Stimulated activated CD8-positive, alpha-beta memory T cell treated with anti-CD3 and anti-CD28 coated beads, Interleukin-4, amount 100 ng/mL, for 4 hours (primary cell): ENCODE measurements at places on chromosomes 4 and X.

- DNase-seq, result no peak
These were observed 1035.4 kb downstream of the SH3BGRL start for GRCh38 chrX:82237328-82237727.

DNA sequence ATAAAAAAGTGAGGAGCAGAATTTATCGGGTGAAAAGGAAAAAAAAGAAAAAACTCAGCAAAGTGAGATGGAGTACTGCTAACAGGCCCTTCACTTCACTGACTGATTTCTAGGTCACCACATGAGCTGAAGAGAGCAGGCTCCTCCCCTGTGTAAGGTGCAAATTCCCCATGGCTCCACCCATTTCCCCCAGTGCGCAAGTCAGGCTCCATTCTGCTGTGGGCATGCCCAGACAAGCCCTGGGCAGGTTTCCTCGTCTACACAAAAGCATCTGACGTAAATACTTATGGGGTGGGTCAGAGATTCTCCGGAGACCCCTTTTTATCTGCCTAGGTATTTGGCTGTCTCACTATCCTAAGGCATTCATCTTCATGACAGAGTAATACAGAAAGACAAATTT is 157.9 kb downstream of the MAGEB5 start:
- DNase-seq, result no peak

GRCh38 chrX:87265518-87265917 is 252.1 kb upstream of the KLHL4 start:
- no peak for DNase-seq

DNA sequence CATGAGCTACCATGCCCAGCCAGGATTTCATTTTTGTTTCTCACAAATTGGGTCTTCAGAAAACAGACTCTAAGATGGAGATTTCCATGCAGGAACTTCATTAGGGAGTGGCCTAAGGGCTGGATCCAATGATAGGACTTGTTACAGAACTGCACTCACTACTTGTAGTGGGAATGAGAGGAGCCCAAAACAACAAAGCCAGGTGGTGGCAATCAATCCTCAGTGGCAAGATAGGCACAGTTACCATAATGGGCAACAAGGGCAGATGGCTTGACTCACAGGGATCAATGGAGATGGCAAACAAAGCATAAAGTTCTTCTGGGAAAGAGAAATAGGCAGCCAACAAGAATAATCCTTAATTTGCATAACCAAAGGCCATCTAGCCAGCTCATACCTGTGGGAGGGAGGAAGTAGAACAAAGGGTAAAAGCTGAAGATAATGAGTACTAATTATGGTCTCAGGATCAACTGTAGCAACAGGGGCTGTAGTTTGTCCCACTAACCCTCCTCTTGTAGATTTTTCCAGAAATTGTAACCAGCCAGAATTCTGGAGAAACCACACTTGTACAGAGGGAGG is 72.8 kb upstream of the MAPK10 start:
- DNase-seq, result no peak

DNA sequence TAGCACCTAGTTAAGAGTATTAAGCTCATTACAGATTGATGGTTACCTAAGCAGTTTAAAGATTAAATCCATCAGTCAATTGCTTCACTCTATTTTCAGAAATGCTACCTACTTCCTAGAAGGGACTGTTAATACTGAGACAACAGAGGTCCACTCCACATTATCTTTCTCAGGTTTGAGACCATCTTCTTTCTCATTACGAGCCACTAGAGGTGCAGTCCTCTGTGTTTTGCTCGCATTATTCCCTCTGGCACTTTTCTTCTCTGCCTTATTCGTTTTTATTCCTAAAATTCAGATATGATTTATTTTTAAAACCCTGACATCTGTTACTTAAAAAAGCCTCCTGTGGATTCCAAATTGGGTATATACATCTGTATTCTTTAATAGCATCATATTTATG is 459.1 kb downstream of the FSTL5 start:
- no peak for DNase-seq

GRCh38 chrX:264634-265455 is 16.3 kb upstream of the PLCXD1 start:
- no peak for DNase-seq

- no peak for DNase-seq
These were observed 6.8 kb upstream of the IQSEC2 start for GRCh38 chrX:53288189-53288588.

GRCh38 chr4:85747882-85748491 is 273.0 kb downstream of the ARHGAP24 start:
- DNase-seq, result no peak

DNA sequence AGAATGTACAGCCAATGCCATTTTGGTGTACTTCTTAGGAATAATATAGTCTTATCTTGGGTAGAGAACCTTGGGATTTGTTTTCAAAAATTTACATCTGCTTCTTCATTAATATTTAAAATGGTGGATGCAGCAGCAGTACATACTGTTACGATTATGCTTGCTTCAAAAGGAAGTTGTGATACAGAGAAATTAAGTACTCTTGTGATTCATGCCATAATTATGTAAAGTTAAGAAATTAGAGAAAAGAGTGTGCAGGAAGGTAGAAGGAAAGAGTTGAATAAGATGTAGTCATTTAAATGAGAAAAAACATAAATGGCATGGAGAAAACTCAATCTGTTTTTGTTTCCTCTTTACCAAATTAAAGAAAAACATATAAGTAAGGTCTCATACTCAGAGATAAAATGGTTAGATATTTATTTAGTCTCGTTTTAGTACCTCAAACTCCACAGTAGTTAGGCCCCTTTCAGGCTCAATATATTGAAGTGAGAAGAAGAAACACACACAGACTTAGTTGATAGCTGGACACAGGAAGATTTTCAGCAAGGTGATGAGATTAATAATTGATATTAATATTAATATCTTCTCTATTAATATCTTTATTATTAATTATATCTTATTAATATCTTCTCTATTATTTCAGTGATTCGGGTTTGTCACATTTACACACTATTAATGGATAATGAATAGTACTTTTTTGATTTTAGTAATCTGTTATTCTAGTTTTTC is 70.1 kb upstream of the HPGD start:
- no peak for DNase-seq

- no peak for DNase-seq
These were observed 236.9 kb upstream of the PPARGC1A start for GRCh38 chr4:24126776-24127175.

DNA sequence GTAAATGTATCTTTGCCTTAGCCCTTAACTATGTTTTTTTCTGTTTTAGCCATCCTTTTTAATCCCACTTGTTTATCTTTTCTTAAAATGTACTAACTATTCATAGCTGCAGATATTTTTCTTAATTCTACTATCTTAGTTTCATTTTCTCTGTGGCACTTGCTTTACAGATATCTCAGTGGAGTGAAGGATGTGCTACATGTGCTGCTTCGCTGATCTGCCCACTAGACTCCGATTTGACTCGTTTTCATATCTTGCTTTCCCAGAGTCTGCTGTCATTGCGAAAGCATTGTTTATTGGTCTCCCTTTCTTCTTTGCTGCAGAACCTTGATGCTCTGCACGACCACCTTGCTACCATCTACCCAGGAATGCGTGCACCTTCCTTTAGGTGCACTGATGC is 30.6 kb downstream of the GUCY1B1 start:
- no peak for DNase-seq

GRCh38 chrX:15816886-15817285 is 26.6 kb downstream of the ZRSR2 start:
- no peak for DNase-seq

DNA sequence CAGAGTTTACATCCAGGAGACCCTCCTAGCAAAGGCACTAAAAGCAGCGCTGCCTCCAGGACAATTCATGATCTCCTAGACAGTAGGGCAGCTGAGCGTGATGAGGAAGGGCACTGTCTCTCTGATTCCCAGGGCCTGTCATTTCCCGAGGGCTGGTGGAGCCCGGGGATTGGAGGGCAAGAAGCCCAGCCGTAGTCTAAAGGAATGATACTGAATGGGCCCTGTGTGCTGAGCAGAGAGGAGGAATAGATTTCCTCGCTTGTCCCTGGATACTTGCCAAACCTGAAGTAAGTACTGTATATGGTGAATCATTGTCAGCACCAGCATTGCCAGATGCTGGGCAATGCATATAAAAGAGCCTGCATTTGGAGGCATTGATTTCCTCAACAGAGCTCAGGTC is 88.0 kb upstream of the SLITRK2 start:
- DNase-seq, result no peak

DNA sequence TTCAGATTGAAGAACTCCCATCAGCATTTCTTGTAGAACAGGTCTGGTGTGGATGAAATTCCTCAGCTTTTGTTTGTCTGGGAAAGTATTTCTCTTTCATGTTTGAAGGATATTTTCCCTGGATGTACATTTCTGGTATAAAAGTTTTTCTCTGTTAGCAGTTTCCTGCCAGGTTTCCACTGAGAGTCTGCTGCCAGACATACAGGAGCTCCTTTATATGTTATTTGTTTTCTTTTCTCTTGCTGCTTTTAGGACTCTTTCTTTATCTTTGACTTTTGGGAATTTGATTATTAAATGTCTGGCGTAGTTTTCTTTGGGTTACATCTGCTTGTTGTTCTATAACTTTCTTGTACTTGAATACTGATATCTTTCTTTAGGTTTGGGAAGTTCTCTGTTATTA is 486.5 kb downstream of the ARAP2 start:
- DNase-seq, result no peak

GRCh38 chr4:126113058-126113457 is 798.3 kb downstream of the FAT4 start:
- no peak for DNase-seq

- no peak for DNase-seq
These were observed 316.7 kb upstream of the SLC7A11 start for GRCh38 chr4:138558886-138559285.

GRCh38 chrX:12967711-12968465 is 7.0 kb upstream of the TMSB4X start:
- no peak for DNase-seq

GRCh38 chr4:159767406-159767805 is 664.5 kb downstream of the RAPGEF2 start:
- no peak for DNase-seq

- no peak for DNase-seq
These were observed 95.9 kb upstream of the TRPC3 start for GRCh38 chr4:122047456-122048425.

- no peak for DNase-seq
These were observed 26.7 kb upstream of the PLAC1 start for GRCh38 chrX:134684956-134685355.

DNA sequence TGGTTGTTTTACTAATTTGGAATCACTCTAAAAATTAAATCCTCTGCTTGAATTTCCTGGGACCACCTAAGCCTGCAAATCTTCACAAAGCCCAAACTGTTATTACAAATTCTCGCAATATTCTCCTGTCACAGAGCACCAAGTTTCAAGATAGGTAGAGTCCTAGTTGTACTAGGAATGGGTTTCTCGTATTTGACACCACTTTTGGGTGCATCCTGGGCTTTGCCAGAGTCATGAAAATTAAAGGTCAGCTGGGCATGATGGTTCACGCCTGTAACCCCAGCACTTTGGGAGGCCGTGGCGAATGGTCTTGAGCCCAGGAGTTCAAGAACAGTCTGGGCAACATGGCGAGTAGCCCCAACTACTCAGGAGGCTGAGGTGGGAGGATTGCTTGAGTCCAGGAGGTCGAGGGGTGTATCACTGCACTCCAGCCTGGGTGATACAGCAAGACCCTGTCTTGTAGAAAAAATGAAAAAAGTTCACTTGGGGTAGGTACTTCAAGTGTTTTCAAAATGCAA is 30.6 kb upstream of the MANBA start:
- DNase-seq, result no peak

GRCh38 chrX:23003116-23003515 is 3.4 kb downstream of the DDX53 start:
- no peak for DNase-seq
